ENCODE measurements at places on chromosomes 1 and 21.
A peak's percentile ranks its signal among the peaks of the same experiment; 100 is the strongest.

DNA sequence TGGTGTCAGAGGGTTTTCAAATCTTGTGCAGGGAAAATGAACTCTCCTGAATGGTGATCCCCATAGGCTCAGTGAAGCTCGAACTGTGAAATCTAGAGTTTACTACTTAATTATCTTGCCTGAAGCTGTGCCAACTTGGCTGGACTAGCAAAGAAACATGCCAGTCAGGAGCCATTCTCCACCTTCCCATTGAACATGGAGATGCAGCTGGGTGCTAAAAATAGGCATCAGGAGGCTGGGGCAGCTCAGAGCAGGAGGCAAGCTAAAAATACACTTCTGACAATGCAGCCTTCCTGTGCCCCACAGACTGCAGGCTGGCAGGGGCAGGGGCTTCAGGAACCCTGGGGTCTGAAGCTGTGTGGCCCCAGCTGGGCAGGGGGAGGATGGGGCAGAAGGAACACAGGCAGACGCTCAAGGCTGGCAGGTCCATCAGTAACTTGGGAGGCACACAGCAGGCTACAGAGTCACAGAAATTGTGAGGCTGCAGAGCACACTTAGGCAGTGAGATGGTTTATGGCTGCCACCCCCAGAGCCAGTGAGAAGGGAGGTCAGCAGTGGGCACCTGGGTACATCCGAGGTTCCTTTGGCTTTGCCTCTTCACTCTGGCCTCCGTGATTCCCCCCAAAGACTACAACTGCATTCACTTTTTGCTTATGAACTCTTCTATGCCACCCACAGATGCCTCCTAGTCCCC, 155.4 kb upstream of the KCND3 start:
- no peak for DNase-seq

- peak; percentile 89 for DNase-seq
Observed at GRCh38 chr1:193104907-193105820, at the start of gene GLRX2. Gene GLRX2, minus strand, starts transcription at chr1:193105414. Its CDS starts 32 bp downstream, at chr1:193105382.

GRCh38 chr1:98949621-98950020, 55.0 kb downstream of the PLPPR5 start:
- DNase-seq = no peak

DNA sequence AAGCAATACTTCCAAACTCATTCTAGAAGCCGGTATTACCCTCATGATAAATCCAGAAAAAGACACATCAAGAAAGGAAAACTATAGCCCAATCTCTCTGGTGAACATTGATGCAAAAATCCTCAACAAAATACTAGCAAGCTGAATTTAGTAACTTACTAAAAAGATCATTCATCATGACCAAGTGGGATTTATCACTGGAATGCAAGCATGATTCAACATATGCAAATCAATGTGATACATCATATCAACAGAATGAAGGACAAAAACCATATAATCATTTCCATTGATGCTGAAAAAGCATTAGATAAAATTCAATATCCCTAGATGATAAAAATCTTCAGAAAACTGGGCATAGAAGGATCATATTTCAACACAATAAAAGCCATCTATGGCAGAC, 402.9 kb downstream of the TGFB2 start:
- DNase-seq = no peak

- DNase-seq = no peak
Observed at GRCh38 chr1:32349211-32349708, 13.0 kb downstream of the FAM229A start.

Measured in A549 (cell line).